ENCODE measurements at places on chromosomes 16 and 17.

- no peak for DNase-seq
These were observed 197.5 kb downstream of the HS3ST3A1 start for GRCh38 chr17:13403982-13404946.

- no peak for DNase-seq
These were observed 267.7 kb upstream of the ZFHX3 start for GRCh38 chr16:73315645-73316044.

DNA sequence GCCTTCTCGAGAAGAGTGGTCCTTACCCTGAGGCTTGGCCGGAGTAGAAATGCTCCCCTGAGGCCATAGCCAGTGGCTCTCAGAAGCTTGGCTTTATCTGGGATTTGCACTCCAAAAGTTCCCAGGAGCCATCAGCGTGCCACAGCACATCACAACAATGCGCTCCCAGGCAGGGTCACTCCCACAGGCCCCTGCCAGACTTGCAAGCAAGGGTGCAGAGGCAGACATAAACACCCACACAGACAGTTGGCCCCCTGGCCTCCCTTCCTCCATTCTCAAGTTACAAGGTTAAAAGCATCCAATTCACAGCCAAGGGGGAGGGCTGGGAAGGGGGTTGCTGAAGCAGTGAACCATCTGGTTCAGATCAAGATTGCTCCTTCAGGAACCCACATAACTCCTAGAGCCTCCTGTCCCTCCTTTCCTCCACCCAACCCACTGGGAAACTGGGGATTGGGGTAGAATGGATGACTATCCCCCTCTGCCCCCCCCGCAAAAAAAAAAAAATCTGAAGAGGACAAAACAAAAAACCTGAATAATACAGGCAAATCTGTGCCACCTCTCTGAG, 1.8 kb downstream of the ST3GAL2 start:
- DNase-seq: no peak

DNA sequence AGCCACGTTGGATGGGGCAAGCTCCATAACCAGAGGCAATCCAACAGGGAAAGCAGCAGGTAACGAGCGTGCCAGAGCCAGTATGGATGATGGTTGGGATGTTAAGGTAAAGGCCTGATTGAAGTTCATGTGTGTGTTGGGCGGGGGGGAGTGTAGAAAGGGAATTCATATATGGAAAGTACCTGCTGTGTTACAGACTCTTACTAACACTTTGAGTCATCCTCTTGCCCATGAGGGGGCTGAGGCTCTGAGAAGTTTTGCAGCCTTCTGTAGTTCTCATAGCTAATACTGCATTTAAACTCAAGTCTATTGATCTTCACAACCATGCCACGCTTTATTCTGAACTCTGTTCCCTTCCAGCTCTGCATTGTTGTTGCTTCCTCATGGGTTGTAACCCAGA, 28.5 kb downstream of the SYCE1L start:
- DNase-seq: no peak

- DNase-seq: no peak
These were observed 110.2 kb upstream of the CACNG5 start for GRCh38 chr17:66724581-66725341.

GRCh38 chr17:42779936-42780850, at the start of gene WNK4:
WNK4 (plus strand) TSS chr17:42780610; CDS start chr17:42780699, 89 bp downstream.
- no peak for DNase-seq

Data from ascending aorta (tissue), 2 donors.